ENCODE measurements at places on chromosomes 5 and 9.

- peak; percentile 27 for DNase-seq
These were observed 3.4 kb downstream of the LMNB1 start for GRCh38 chr5:126780165-126780827.

DNA sequence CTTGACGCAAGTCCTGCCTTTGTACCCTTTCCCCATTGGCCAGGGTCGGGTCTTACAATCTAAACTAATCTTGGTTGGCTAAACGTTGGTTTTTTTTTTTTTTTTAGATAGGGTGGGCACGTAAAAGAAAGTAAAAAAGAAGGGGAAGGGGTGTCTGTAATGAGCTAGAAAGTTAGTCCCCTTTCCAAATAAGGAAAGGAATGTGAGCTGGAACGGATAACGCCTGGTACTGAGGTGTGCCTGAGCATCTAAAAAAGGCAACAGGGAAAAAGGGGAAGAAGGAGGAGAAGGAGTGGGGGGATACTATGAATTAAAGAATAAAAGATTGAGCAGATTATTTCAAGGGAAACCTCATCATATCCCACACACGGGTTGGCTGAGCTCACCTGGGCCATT lies 66.2 kb upstream of the IL17B start:
- DNase-seq, result no peak

GRCh38 chr9:70061776-70062175 lies 18.1 kb downstream of the MAMDC2 start:
- DNase-seq, result no peak

DNA sequence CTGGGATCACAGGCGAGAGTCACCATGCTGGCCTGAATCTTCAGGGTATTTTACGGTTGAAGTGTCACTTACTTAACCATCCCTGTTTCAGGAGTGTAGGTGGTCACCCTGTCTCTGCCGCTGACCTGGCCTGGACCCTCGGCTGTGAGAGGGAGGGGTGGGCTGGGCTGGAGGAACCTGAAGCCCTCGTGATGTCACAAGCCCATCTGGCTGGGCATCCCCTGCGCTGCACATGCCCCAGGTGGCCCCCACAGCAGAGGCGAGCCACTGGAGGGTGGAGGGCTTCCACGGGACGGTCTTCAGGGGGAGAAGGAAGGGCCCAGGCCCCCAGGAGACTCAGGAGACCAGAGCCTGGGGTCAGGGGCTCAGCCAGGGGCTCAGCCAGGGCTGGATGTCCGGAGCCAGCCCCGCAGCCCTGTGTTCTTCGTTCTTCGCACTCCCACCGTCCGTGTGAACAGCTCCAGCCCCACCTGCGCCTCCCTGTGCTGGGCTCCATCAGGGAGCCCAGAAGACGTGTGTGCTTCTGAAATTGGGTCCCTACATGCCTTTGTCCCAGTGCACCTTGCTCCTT lies 7.6 kb upstream of the AHRR start:
- no peak for DNase-seq

DNA sequence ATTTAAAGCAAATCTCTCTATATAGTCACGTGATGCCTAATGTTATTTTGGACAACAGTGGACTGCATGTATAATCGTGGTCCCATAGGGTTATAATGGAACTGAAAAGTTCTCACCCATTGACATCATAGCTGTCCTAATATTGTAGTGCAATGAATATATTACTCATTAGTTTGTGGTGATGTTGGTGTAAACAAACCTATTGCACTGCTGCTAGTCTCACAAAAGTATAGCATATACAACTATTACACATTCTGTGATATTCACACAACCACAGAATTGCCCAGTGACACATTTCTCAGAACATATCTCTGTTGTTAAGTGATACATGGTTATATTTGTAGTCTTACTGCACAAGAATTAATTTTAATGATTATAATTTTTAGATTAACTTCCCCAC lies 37.7 kb downstream of the IPO11 start:
- no peak for DNase-seq

- no peak for DNase-seq
These were observed 36.7 kb upstream of the TIFAB start for GRCh38 chr5:135488727-135489465.

- DNase-seq, result no peak
These were observed 211.6 kb downstream of the MSX2 start for GRCh38 chr5:174935854-174936474.

DNA sequence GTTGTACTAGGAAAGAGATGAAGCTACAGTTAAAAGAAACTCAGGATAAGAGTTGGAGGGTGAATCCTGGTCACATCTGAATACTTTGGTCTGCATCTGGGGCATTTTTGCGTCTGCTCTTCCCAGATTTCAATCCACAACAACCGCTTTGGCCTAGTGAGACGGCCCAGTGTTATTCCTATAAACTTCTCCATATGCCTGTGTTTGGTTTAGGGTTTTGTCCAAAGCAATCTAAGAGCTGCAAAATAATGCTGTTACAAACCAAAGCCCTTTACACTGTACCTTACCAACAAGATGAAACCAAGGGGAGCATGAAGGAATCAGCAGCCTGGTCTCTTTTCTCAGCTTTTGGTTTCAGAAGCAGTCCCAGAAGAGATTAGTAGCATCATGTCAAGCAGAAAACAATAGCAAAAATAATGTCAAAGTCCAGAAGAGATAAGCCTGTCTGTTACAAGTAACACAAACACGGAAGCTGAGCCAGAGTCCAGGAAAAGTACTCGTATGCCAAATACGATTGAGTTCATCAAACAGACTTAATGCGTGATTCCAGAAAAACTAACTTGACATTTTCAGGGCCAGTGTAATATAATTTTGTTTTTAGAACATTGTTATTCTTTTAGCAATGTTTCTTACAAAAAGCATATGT lies 379.9 kb upstream of the ACO1 start:
- no peak for DNase-seq

DNA sequence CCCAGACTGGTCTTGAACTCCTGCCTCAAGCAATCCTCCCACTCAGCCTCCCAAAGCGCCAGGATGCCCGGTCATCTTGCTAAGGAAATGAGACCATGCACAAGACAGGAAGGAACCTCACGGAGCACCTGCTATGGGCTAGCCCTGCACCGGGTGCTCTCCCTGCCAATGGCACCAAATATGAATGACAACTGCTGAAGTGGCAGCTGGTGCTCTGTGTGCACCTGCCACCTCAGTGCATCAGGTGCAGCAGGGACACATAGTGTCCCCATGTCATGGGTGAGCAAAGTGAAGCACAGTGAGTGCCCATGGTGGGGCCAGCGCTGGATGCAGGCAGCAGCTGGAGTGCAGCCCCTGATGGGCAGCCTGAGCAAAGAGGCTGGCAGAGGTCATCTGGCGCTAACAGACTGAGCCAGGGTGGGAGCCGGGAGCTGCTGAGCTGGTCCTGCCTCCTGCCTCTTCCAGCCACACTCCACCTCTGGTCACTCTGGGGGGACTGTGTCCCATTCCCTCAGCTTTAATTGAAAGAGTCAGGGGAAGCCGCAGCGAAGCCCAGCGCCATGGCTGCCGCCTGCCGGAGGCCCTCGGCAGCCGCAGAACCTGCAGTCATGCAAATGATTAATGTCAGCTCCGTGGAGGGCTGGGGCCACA lies 46.4 kb downstream of the BARX1 start:
- no peak for DNase-seq

GRCh38 chr5:134508521-134509195 lies 16.8 kb upstream of the JADE2 start:
- DNase-seq, result no peak

GRCh38 chr5:113231653-113232000 lies 203.2 kb downstream of the TSSK1B start:
- no peak for DNase-seq

DNA sequence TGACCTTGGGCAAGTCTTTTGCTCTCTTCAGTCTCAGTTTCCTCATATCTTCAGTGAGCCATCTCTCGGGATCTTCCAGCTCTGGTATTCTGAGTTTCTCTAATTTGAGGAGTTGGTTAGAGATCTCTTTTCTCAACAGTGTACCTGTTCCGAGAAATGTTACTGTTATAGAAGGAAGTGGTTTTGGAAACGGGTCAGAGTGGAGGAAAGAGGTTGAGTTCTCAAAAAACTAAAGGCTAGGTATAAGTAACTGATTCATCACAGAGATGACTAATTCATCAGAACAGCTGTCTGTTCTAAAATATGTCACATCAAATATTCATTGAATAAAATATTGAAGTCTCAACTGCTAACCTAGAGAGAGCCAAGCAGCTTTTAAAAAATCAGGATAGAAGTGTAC lies 106.6 kb downstream of the PALM2AKAP2 start:
- no peak for DNase-seq

DNA sequence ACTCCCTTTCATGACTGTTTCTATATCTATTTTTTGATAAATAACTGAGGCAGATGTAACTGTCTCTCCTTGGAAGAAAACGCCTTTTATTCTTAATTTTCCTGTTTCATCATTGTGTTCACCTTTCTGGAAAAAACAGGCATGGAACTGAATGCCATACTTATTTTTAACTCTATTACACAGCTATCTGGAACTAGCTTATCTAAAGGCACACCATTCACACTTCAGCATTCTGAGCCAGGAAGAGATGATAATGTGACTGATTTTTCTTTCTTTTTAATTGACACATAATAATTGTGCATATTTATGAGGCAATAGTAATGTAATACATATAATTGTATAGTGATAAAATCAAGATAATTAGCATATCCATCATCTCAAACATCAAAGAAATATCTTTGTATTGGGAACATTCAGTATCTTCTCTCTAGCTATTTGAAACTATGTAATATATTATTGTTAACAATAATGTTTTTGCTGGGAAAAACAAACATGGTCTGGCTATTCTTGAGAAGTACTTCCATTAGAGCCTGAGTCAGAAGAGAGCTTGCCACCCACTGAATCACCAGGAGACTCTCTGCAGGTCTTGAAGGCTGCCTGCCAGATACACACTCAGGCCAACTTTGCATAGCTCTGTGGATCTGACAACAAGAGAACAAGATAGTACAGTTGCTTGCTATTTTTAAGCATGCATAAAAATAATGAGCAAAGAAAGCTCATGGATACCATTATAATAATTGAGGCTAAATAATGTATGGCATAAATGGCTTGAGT lies 501.0 kb upstream of the EDIL3 start:
- DNase-seq, result no peak

DNA sequence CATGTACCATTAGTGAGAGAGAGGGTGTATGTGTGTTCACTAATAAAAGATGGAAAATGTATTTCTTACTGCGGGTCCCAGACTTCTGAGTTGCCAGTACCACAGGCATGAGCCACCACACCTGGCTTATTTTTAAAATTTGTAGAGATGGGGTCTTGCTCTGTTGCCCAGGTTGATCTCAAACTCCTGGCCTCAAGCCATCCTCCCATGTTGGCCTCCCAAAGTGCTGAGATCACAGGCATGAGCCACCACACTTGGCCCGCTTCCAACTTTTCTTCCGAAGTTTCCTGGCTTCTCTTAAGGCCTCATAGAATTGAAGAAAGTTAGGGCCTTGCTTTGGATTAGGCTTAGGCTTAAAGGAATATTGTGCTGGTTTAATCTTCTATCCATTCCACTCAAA lies 40.4 kb upstream of the F2RL2 start:
- DNase-seq, result no peak

- no peak for DNase-seq
These were observed 2.8 kb downstream of the RXRA start for GRCh38 chr9:134328841-134329575.
